MG63 (cell line): ENCODE measurements at places on chromosomes 16 and 17. TPM values are rescaled to one million over a fixed set of nuclear protein-coding genes. Genes with fewer than 3 reads are reported as not detected.

GRCh38 chr17:697682-698081 is 17.0 kb downstream of the VPS53 start:
- DNase-seq = no peak

GRCh38 chr17:70407506-70407905 is 238.2 kb downstream of the KCNJ2 start:
- DNase-seq = no peak

DNA sequence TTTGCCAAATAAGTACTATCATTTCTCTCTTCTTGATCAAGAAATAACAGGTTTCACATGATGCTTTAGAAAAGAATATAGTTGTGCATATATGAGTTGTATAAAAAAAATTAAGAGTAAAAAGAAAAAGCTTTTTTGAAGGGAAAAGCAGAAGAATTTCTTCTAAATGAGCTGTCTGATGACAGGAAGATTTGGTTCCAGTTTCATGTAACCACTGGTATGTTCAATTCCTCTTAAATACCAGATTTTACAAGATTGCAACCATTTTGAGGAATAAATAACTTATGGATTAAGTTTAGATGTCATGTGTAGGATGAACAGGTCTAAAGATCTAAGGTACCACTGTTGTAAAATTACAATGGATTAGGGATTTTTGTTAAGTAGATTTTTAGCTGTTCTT is 45.0 kb downstream of the VMP1 start:
- DNase-seq = no peak

- DNase-seq = no peak
Measured at GRCh38 chr16:89476811-89477261, 13.5 kb downstream of the ANKRD11 start.

DNA sequence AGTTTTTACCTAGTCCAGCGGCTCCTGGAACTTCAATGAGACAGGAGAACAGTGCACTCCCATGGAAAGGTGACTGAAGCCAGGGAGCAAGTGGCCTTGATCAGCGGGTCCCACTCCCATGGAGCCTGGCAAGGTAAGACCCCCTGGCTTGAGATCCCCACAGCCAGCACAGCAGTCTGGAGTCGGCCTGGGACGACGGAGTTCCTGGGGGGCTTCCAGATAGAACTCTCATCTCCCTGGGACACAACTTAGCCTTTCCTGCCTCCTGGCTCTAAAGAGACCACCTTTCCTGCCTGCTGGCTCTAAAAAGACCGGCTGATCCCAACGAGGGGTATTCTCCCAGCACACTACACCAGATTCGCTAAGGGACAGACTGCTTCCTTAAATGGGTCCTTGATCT is 1279.0 kb upstream of the GOT2 start:
- DNase-seq = no peak

DNA sequence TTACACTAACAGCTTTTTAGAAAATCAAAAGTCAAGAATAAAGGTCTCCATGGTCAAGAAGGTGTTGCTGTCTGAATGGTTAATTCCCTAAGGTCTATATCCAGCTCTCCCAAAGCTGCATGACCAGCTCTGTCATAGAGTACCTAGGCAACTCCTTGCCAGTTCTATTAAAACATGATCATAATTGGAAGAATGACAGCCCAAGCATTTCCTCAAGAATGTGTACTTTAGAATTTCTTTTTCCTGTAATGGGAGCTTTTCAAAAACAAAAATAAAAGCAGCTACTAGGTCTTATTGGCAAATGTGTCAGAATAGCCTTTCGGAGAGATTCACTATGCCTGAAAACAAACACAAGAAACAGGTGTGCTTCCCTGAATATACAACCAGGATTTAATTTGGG is 7.9 kb downstream of the SPOP start:
- DNase-seq = no peak

- no peak for DNase-seq
Measured at GRCh38 chr16:48143812-48144368, 11.9 kb downstream of the ABCC12 start.

- DNase-seq = no peak
Measured at GRCh38 chr17:1796800-1797199, 32.9 kb downstream of the SMYD4 start.

GRCh38 chr16:4463522-4464163 is 10.8 kb downstream of the NMRAL1 start:
- peak; percentile 13 for DNase-seq

GRCh38 chr16:87571868-87572244 is 30.5 kb upstream of the JPH3 start:
- DNase-seq = no peak

GRCh38 chr17:12007466-12007865 is 10.2 kb upstream of the ZNF18 start:
- no peak for DNase-seq

DNA sequence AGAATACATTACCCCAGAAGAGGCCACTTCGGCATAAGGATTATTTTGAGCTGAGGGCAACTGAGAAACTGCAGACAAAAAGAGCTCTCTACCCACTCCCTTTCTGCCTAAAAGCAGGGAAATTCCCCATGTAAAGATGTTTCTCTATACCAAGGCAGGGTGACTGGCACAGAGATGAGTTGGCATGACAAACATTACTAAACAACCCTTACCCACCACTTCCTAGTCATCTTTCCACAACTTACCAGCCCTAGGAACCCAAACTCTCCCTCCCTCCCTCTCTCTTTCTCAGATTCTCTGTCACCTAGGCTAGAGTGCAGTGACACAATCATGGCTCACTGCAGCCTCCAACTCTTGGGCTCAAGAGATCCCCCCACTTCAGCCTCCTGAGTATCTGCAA is 68.6 kb downstream of the EMP2 start:
- no peak for DNase-seq

Gene CD68
- 12.6 and 17.3 TPM in 2 replicates for total RNA-seq

Gene TP53TG3C
- 1.1 TPM in 1 of 2 replicates, not detected in the other for total RNA-seq

Gene PMP22
- 1.4 and 8.9 TPM in 2 replicates for total RNA-seq
